ENCODE measurements at places on chromosomes 6 and 20.

- no peak for DNase-seq
These were observed 130.4 kb upstream of the AKAP12 start for GRCh38 chr6:151109361-151109760.

- DNase-seq = no peak
These were observed 126.6 kb downstream of the SIM1 start for GRCh38 chr6:100338090-100338489.

GRCh38 chr6:129920103-129920798, 59.1 kb upstream of the TMEM244 start:
- DNase-seq = no peak

GRCh38 chr6:91352878-91353277, 766.0 kb upstream of the MAP3K7 start:
- no peak for DNase-seq

DNA sequence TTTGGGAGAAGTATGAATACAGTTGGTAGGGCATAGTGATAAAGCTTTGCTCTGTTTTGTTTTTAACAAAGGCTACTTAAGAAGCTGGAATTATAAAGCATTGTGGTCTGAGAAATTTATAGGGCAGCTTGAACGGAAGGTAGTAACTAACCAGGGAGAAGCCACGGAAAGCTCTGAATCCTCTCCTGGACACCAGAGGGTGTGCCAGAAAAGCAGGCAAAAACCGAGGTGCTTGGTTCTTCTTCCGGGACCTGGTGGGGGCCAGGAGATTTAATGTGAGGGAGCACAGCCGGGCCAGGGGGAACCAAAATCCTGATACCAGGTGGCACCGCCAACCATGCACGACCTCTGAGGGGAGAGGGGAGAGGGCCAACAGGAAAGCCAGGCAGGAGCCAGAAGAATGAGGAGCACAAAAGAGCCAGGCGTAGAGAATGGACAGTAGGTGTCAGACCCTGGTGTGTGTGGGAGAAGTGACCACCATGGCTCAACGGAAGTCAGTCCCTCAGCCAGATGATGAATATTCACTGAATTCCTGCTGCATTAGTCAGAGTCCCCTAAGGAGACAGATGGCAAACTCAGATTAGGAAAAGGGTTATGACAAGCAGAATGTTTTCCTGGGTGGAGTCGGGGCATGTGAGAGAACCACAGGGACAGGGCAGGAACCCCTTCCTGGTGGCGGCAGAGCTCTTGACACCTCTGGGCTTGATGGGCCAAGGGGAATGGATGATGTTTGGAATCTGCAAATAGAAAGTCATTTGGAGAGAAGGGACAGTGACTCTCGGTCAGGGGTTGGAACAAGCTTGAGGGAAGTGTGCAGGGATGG, 262.3 kb downstream of the ZNF217 start:
- no peak for DNase-seq

- DNase-seq = no peak
These were observed 42.1 kb downstream of the CYB5R4 start for GRCh38 chr6:83901624-83902023.

GRCh38 chr6:130132286-130132701, 90.5 kb downstream of the SAMD3 start:
- DNase-seq = no peak

GRCh38 chr6:113076116-113076515, 729.0 kb downstream of the RFPL4B start:
- no peak for DNase-seq

DNA sequence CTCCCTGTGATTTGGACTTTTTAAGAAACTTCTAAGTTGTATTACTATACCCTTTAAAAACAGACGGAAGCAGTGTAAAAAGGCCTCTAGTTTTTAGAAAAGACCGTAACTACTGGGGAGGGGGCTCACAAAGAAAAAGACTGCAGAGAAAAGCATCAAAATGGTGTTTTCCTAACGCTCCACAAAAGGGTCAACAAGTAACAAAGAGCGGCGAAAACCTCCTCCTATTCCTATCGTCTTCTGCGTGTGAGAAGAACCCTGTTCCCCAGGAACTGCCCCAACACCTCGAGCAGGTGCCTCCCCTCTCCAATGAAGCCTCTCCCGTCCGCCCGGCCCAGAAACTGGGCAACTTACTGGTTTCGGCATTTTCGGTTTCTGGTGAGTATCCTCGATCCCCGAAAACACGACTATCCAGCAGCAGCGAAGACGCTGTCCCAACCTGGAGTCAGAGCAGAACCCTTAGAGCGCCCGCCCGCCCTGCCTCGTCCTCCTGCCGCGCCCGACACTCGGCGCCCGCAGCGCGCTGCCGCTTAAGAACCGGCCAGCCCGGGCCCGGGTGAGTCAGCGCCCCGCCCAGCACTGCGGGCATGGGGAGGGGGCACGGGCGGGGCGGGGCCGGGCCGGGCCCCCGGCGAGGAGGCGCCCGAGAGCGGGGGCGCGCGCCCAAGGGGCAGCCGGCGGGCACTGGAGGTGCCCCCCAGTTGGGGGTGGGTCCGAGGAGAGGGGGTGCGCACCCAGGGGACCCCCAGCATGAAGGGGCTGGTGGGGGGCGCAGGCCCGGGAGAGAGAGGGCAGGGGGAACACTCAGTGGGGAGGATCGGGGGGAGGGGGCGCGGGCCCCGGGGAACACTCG, 1.2 kb downstream of the EZR start:
- peak; percentile 80 for DNase-seq

DNA sequence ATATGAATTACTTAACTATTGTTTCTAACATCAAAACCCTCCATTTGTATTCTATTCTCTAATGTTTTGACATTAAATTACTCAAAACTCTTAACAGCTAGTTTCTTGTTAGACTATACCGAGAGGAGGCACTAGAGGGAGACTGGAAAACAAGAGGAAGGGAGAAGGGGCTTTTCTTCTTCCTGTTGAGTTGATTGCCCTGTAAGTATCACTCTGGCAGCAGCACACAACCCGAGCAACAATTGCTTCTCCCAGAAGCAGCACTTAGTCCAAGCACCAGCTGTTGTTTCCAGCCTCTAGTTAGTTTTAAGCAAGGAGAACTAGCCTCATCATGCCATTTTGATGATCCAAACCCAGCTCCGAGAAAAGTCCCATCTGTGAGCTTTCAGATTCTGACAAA, 603.8 kb downstream of the PRKN start:
- DNase-seq = no peak

DNA sequence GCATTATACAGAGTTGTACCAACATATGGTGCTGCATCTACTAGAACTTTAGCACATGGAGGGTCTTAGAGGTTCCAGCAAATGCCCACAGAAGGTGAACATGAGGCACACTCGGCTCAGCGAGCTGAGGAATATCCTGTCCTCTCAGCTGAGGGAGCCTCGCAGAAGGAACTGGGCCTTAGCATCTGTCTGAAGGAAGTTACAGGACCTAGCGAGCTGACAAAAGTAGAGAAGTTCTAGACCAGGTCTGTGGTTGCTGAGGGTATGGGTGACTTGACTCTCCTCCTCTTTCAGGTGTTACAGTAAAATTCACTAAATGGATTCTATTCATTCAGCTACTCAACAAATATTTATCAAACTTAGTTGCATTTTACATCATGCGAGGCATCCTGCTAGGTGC, 157.2 kb downstream of the ZDHHC14 start:
- DNase-seq = no peak

DNA sequence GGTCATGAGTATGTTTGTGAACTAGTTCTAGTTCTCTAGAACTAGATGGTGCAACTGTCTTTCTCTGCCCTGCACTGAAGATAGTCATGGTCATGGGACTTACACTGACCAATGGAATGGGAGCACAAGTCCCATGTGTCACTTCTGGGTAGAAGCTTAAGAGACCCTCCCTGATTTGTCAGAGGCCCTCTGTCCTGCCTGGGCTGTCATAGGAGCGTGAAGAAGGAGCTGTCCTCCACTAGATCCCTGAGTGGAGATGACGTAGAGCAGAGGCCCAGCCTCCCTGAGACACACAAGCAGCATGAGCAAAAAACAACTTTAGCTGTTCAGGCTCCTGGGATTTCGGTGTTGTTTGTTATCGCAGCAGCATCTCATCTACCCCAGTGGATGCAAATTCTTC, 514.5 kb downstream of the PREX1 start:
- DNase-seq = no peak

DNA sequence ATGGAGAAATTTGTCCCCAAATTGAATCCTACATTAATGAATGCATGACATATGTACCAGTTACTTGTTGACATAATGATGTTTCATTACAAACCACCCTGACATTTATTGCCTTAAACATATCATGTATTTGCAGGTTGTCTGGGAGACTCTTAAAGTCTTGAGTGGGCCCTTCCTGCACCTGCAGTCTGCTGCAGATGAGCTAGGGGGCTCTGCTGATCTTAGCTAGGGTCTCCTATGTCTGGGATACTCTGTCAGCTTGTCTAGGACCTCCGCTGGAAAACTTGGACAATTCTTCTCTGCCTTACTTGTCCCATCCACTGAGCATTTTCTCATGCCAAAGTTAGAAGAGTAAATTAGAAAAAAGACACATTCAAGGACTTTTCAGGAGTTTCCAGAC, 581.6 kb downstream of the HAO1 start:
- DNase-seq = no peak

DNA sequence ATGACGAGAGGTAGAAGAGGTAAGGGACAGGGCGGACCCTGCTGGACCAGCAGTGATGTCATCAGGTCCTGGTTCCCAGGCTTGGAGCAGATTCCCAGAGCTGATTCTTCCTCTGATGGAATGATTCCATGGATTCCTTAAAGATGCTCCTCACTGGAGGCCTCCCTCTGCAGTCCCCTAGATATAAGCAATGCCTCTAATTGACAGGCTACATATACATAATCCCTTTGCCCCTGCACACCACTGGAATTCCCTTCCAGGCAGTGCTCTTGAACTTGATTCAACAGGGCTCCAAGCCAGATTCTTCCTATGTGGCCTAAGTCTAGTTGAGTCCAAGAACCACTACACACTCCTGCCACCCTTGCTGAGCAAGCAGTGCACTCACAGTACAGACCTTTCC, 52.3 kb upstream of the L3MBTL3 start:
- no peak for DNase-seq

DNA sequence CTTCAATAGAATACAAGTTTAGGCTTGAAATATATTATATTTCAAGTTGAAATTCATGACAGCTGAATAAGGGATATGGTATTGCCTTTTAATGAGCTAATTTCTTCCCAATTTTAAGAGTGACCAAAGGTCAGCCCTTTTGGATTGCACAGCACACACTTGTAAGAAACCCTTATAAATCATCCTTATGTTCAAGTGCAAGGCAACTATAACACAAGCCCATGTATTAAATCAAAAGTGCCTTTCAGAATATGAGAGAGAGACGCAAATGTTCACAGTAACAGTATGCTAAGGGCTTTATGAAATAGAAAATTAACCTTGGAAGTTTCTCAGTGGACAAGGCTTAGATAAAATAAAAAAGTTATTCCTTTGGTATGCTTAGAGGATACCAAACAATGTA, 121.7 kb upstream of the PTPRK start:
- no peak for DNase-seq

DNA sequence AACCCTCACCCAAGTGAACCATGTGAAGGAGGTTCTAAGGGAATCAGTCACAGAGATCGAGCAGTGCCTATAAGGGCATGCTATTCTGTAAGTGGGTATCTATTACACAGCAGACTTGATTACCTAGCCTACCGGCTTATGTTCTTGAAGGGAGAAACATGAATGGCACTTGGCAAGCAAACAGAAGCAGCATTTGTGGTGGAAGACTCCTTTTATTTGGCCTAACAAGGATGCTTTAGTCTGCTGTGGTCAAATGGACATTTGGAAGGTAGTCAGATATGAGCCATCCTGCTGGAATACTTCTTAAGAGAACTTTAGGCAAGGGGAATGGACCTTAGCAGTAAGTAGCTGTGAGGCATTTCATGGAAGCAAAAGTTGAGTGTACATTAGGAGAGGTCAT, 126.3 kb downstream of the COL12A1 start:
- no peak for DNase-seq

GRCh38 chr6:95501032-95501904, 76.1 kb upstream of the MANEA start:
- DNase-seq = no peak

GRCh38 chr6:126631363-126631762, 291.4 kb downstream of the CENPW start:
- no peak for DNase-seq

GRCh38 chr6:158361961-158362669, 49.9 kb downstream of the TULP4 start:
- DNase-seq = no peak

GRCh38 chr6:7473805-7474719, 67.4 kb upstream of the DSP start:
- no peak for DNase-seq

GRCh38 chr6:45514454-45515230, 136.9 kb upstream of the SUPT3H start:
- DNase-seq = no peak

DNA sequence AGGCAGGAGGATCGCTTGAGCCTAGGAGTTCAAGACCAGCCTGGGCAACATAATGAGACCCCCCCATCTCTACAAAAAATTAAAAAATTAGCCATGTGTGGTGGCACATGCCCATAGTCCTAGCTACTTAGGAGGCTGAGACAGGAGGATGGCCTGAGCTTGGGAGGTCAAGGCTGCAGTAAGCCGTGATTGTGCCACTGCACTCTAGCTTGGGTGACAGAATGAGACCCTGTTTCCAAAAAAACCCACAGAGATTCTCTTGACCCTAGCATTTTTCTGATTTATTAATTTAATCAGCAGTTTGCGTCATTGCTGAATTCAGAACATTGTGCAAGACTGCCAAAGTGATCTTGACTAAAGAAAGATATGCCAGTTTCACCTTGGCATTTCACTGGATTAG, 36.8 kb downstream of the KDM1B start:
- DNase-seq = no peak

- DNase-seq = no peak
These were observed 6.4 kb upstream of the COL9A1 start for GRCh38 chr6:70309243-70309642.

- no peak for DNase-seq
These were observed 147.2 kb downstream of the SYCP2 start for GRCh38 chr20:59785986-59786795.

DNA sequence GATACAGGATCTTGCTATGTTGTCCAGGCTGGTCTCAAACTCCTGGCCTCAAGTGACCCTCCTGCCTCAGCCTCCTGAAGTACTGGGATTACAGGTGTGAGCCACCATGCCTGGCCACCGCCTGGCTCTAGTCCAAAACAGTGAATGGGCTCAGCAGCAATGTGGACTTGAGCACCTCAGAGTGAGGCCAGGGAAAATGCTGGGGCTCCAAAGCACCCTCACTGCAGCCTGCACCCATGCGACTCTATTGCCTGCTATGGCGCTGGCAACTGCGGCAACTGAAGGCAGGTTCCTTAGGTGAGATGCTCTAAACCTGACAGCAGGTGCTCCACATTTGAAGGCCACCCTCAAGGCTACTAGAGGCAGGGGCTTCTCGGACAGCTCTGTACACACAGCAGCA, 26.5 kb downstream of the MAP1LC3A start:
- no peak for DNase-seq

Data from T-helper 9 cell (primary cell).